ENCODE measurements at places on chromosomes 2 and 18.

DNA sequence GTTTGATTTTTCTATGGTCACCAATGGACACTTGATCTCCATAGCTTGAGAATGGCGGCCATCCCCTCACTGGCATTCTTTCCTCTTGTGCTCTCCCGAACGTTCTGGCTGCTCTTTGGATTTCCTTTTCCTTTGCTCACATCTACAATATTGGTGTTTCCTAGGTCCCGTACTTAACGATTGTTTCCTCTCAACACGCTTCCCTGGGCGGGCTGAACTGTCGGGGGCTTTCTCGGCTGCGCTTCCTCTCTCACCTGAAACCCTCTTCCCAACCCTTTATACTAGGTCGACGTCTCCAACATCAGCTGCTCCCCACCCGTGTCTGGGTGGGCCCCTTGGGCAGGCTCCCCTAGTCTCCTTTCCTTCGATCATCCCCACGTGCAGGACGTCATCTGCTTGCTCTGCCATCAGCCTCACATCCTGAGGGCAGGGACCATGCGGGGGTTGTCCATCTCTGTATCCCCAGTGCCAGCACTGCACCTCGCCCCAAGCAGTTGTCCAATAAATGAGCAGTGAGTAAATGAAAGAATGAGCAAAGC is 634 bp upstream of the DIS3L2 start:
- no peak for DNase-seq

GRCh38 chr2:222297600-222297935 is 1.2 kb downstream of the PAX3 start:
- DNase-seq, result no peak

DNA sequence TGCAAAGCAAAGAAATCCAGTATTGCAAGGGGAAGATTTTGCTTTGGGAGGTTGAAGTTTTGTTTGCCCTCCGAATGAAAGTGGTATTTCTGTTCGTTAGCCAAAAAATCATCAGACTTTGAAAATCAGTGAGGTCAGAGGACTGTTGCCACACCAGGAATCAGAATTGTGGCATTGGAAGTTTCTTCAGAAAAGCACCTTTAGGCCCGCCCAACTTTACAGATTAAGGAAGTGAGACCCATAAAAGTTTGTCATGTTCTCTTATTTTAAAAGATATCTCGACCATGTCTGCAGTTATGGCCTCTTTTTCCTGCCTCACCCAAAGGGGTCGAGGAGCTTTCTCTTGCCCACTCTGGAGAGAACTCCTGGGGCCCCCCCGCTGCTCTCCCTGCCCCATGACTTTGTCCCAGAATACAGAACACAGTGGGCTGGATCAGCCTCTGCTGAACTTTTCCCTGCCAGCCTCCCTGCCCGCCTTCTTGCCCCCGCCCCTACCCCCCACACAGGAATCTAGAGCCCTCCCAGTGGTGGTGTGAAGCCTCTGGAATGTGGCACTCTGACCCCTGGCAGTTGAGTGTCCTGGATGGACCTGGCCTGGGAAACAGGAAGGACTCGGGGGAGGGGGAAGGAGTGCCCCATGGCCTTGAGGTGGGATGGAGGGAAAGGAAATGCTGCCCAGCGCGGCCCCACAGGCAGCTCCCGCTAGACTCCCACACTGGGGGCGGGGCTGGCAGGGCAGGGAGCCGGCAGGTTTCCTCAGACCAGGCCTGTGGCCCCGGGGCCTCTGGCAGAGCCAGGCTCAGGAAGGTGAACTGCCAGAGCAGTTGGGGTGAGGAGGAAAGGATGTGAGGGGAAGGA is 25.3 kb downstream of the CRIM1 start:
- no peak for DNase-seq

DNA sequence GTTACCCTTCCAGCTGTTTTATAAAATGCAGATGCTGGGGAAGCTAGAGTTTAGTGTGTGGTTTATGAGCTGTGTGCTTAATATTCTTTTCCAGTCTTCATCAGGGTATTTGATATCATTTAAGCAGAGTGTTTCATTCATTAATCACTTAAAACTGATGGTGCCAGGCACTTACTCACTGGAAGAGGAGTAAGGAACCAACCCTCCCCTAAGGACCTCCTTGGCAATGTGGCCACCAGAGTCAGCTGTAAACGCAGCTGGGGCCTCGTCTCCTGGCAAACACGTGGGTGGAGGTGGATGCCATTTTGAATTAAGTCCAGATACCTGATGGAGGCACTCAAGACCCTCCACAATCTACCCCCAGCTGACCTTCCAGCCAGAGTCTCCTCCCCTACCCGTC is 331.6 kb downstream of the CLIP4 start:
- DNase-seq, result no peak

- no peak for DNase-seq
Measured at GRCh38 chr2:229300790-229301189, 29.7 kb upstream of the PID1 start.

DNA sequence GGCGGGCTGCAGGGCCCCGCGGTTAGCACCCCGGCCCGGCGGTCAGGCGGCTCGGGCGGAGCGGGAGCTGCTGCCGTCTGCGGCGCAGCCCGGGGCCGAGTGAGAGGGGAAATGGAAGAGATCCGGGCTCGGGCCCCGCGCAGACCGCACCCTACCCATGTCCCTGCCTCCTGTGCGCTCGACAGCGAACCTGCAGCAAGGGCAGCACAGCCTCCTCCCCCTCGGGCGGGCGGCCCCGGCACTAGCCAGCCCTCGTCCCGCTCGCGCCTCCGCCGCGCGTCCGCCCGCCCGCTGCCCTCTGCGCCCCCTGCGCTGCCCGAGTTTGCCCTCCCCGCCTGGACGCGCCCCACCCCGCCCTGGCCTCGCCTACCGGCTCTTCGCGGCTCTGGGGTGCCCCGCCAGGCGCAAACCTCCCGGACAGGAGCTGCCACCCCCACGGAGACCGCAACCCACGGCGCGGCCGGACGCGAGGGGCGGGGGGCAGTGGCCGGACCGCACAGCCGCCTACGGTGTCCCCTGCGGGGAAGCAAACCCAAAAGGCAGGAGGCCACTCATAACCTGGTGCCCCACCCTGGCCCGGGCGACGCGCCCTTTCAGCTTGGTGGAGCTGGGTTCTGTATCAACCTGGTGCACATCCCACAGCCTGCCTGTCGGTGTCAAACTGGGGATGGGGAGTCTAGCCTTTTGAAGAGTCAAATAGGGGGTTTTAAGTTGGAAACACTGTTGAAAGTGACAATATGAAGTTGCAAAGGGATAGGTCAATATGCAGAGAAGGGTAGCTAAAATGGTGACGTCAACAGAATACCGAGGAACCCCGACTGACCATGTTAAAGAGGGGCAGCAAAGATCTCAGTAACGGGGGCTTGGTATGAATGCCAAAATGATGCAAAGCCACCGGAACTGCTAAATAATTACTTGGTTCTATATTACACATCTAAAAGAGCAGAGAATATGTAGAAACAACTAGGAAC is at the start of gene IHH:
Gene IHH (minus strand): TSS at position 101 of the 971 bp plus-strand sequence. CDS start 454 bp downstream, outside the sequence.
- no peak for DNase-seq

DNA sequence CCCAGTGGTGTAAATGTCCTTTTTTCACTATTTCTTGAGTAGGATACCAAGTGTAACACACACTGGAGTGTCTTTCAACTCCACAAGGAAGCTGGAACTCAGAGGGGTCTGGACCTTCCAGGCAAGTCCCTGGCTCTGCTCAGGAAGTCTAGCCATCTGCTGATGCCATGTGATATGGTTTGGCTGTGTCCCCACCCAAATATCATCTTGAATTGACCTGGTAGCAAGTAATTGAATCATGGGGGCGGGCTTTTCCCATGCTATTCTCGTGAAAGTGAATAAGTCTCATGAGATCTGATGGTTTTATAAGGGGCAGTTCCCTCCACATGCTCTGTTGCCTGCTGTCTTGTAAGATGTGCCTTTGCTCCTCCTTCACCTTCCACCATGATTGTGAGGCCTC is 99.4 kb upstream of the CDC42EP3 start:
- no peak for DNase-seq

DNA sequence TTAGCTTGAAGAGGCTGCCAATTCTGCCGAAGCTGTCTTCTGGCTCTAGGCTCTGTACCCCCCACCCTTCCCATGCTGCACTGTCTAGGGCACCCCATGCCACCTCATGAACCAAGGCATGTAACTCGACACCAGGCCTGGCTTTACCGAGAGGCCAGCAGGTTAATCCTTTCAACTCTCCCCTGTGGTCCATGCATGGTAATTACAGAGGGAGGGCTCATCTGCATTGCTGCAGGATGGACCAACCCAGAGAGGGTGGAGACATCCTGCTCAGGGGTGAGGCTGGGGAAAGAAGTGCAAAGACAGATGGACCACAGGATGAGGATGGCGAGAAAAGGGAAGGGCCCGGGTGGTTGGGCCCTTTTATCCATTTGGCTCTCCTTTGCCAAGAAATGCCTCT is 65.8 kb downstream of the KCTD1 start:
- DNase-seq, result no peak

DNA sequence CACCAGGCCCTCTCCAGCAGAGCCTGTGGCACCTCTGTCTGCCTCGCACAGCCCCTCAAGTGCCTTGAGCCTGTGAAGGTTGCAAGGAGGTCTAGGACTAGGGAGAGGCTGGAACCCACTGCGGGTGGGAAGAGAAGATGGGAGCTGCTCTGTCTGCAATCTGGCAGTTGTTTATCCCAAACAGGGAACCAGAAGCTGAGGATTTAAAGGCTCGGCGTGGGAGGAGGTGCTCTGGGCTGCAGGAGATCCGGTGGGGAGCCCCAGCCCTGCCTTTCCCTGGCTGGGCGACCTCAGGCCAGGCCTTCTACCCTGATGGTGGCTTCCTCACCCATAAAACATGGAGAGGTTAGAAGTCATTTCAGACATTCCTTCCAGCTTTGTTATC is 174.1 kb downstream of the SMAD7 start:
- no peak for DNase-seq

GRCh38 chr18:21686282-21687105 is 18.1 kb downstream of the ABHD3 start:
- no peak for DNase-seq

GRCh38 chr2:2568411-2568810 is 237.3 kb upstream of the MYT1L start:
- no peak for DNase-seq

DNA sequence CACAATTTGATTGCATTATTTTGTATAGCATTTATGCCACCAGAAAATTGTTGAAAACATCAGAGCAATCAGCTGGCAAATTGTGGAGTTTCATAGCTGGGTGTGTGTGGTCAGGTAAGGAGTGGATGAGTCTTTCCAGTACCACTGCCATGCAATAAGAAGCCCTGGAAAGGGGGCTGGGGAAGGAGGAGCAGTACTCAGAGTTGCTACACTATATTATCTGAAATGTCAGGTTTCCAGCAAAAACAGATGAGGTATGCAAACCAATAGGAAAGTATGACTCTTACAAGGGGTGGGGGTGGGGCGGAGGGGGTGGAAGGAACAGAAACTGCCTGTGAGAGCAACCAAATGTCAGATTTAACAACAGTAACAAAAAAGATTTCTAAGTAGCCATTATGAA is 112.2 kb downstream of the SOS1 start:
- DNase-seq, result no peak

DNA sequence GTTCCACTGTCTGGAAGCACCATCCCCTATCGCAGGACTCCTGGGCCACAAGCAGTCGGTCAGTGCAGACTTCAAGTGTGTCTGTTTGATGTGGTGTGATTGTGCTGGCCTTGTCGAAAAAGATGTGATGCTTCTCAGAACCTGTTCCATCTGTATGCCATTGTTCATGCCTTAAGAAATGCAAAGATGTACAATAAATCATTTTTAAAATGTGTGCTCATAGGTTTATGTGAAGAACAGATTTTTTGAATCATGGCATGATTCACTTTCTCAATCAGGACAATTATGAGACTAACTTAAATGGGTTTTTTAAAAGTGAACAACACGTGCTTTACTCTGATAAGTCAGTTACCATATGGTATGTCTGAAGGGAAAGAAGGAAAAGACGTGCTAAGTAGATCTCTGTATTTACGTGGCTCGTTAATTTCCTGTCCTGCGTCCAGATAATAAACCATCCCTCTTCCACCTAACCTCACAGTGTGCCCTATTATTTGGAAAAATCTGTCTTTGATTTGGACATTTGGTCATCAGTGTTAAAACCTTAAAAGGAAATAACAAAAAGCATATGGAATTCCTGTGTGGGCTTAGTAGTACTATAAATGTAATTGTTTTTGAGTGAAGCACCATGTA is 54.9 kb downstream of the PRKRA start:
- DNase-seq, result no peak

DNA sequence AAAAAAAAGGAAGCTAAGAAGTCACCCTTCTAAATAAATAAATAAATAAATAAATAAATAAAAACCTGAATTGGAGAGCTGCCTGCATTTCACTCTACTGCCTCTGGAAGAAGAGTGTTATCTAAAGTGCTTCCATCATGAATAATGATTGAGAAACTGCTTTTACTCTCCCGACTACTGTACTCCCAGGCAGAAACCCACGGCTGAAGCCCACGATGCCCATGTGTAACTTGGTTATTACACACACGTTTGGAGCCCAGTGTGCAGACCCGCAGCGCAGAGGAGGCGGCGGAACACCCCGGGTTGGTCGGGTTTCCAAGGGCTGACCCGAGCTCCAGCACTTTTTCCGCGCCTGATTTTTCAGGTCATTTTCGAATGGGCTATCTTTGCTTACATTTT is 697 bp upstream of the SPATS2L start:
- DNase-seq, result no peak

GRCh38 chr2:42928692-42929545 is 136.5 kb upstream of the HAAO start:
- DNase-seq, result no peak

GRCh38 chr2:133063775-133064174 is 393.8 kb upstream of the LYPD1 start:
- no peak for DNase-seq

- no peak for DNase-seq
Measured at GRCh38 chr2:43905371-43905803, 66.6 kb downstream of the ABCG8 start.

Measured in stimulated activated CD8-positive, alpha-beta memory T cell treated with anti-CD3 and anti-CD28 coated beads, Interleukin-7, amount 100 ng/mL, for 1 hour (primary cell).